Smooth muscle cell of trachea (primary cell): ENCODE measurements at places on chromosomes 7 and 10. TPM values are rescaled to one million over a fixed set of nuclear protein-coding genes. Genes with fewer than 3 reads are reported as not detected.

AKR1B15 gene
- under 0.01 TPM in 1 of 2 replicates, not detected in the other for total RNA-seq

NXPH1 gene
- total RNA-seq = not detected in 2 replicates

PRPS1L1 gene
- 0.15 TPM in 1 of 2 replicates, not detected in the other for total RNA-seq

MYPN gene
- total RNA-seq = 0.15 and 0.33 TPM in 2 replicates

SLC18A3 gene
- not detected in 2 replicates for total RNA-seq

CTAGE4 gene
- 1.3 and 2.0 TPM in 2 replicates for total RNA-seq

RBP4 gene
- 0.33 and 0.44 TPM in 2 replicates for total RNA-seq

TDRD1 gene
- total RNA-seq = 0.29 and 0.50 TPM in 2 replicates
